ENCODE measurements at places on chromosomes 16 and 17. TPM values are rescaled to one million over a fixed set of nuclear protein-coding genes. Genes with fewer than 3 reads are reported as not detected.

TEKT5 gene
- 0.29 TPM for total RNA-seq

CXCL16 gene
- 4.3 TPM for total RNA-seq

DNA sequence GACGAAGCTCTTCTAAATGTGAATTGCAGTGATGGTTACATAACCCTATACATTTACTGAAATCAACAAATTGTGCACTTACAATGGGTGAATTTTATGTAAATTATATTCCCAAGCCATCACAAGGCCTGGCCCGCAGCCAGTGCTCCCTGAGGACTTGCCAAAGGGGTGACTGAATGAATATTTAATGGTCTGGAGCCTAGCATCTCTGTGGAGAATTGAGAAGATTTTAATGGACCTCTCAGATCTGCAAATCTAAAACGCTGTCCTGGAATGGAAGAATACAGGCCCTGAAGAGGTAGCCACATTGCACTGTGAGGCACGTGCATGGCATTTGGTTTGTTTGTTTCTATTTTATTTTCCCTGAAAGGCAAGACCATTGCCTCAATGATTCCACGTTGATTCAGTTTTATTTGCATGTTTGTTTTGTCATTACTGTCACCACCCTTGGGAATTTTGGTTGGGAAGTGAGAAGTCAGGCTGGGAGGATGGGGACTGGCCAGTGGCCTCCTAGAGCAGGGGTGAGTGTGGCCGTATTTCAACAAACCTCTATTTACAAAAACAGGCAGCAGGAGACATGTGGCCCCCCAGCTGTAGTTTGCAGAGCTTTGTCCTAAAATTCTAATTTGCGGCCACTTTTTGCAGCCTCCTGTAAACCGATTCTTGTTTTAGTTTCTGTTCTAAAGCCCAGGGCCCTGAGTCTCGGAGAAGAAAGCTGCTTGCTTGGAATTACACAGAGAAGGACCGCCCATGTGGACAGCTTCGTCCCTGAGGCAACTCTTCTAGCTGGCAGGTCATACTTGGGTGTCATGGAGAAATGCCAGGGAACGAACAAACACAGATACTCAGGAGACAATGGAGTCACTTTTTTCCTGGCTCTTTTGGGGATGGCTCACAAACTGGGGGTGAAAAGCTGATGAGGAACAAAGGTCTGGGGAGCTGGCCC, 40.5 kb upstream of the GCSH start:
- no peak for DNase-seq

- DNase-seq = no peak
Measured at GRCh38 chr17:35265071-35265470, 22.2 kb downstream of the SLFN5 start.

- DNase-seq = no peak
Measured at GRCh38 chr16:86215233-86215978, 294.9 kb upstream of the FOXF1 start.

DNA sequence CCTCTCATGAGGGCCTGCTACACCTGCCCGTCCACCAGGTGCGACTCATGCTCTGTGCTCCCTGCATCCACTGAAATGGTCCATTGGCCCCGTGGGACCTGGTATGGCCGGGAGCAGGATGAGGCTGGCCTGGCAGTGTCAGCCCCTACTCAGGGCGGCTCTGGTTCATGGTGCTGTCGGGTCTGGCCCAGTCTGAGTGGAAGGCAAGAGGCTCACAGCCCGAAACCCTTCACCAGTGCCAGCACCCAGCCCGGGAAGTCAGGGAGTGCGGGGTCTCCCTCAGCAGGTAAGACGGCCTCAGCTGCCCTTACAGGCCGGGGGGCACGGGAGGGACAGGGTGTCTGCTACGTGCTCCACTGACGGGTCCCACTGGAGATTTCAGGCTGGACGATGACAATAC, 40.5 kb upstream of the RASD1 start:
- no peak for DNase-seq

GRCh38 chr16:88941913-88942909, 34.8 kb downstream of the CBFA2T3 start:
- DNase-seq = peak; percentile 71

GRCh38 chr16:17777408-17777863, 306.7 kb upstream of the XYLT1 start:
- DNase-seq = no peak

Measured in progenitor cell of endocrine pancreas (in vitro differentiated cells).